ENCODE measurements at places on chromosomes 3 and 15.

DNA sequence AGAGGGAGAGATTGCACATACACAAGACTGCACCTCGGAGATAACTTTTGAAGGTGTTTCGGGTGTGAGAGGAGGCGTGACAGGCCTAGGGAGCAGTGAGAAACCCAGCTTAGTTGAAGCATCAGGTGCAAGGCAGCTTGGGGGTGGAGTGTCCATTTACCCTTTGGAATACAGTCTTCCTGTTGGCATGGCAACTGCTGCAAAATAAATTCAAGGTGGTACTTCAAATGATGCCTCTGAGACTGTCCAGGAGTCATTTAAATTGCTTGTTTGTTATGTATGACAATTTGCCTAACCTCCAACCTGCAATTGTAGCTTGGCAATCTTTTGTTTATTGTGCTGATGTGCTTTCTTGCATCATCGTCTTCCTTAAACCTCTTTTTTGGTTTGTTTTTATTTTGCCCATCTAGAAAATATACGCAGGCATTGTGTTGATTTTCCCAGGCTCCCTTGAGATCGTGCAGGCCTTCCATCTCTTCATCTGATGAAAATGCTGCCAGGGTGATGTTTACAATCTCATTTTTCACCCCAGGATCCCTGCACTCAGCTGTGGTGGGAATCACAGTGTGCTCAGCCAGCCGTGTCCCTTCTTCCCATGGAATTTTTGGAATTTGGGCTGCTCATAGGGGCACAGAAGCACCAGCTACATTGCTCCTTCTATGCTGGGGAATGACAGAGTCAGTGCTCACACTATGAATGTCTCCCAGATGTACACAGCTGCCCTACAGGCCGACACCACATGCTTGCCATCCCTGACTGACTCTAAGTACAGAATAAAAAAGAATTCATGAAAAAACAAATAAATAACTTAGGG, 583.1 kb upstream of the CFAP20DC start:
- DNase-seq, result no peak

DNA sequence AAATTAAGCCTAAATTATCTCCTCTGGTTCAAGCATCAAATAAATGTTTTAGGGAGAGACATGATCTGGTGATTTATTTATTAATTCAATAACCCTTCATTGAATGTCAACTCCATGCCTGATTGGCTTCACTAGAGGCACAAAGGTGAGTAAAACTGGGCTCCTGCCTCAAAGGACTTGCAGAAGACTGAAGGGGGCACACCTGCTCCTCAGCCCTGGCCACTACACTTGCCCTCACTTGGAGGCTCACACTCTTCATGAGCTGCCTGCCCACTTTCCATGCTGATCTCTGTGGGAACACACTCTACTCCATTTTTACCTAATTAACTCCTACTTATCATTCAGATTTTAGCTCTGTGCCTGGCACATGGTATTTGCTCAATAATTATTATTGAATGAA, 84.4 kb upstream of the KCNMB2 start:
- no peak for DNase-seq

GRCh38 chr15:75206006-75206405, 4.3 kb downstream of the C15orf39 start:
- no peak for DNase-seq

DNA sequence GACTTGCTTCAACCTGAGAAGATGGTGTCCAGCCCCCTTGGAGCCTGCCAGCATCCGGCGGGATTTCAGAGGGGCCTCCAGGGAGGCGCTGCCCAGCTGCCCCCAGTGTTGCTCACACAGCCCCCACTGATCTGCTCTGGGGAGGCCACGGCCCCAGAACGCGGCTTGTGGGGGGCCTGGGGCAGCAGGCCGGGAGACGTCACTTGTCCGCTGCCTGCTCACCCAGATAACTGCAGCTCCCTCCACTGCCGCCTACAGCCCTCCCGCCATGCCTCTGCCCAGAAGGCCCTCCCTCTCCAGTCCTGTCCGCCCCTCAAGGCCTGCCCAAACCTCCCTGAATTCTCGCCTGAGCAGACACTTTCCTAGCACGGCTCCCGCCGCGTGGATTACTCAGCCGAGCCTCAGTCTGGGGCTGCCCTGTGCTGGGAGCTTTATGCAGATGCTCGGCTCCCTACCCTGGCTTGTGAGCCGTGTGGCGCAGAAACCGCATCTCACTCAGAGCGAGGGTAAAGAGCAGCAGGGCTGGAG, 17.2 kb upstream of the ADIPOQ start:
- no peak for DNase-seq
